ENCODE measurements at places on chromosomes 5 and 9. TPM values are rescaled to one million over a fixed set of nuclear protein-coding genes. Genes with fewer than 3 reads are reported as not detected.

- DNase-seq: no peak
Measured at GRCh38 chr5:141484310-141484640, 555 bp upstream of the PCDHGC4 start.

Gene ADAMTS6
- 117 TPM for total RNA-seq

Gene SDHA
- total RNA-seq: 219 TPM

DNA sequence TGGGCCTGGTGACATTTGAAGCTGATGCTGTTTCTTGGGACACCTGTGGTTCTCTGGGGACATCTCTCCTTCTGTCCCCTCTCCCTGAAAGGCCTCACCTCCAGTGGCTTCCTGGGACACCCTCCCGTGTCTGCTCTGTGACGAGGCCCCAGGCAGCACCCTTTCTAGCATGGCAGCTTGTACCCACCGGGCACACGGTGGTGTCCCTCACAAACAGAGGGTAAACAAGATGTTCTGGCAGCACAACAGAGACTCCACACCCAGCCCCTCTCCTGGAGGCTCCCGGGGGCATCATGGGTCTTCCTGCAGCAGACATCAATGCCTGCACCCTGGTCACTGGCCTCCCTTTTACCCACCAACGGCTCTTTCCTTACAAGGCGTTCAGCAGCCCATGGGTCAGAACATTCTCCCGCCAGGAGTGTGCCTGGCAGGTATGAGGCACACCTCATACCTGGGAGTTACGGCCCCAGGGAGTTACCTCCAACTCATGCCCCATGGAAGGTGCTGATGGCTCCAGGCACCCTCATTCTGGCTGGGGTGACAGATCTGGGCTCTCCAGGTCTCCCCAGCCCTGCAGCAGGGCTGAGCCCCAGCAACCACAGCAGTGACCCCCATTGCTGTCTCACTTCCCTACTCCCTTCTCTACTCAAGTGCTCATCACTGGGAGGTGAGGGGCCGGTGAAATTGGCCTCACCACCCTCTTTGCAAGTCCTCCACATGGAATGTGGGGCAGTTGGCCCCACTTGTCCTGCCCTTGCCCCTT lies 51.1 kb downstream of the BARX1 start:
- DNase-seq: no peak

GRCh38 chr9:131516930-131517329 lies 14.1 kb downstream of the UCK1 start:
- no peak for DNase-seq

DNA sequence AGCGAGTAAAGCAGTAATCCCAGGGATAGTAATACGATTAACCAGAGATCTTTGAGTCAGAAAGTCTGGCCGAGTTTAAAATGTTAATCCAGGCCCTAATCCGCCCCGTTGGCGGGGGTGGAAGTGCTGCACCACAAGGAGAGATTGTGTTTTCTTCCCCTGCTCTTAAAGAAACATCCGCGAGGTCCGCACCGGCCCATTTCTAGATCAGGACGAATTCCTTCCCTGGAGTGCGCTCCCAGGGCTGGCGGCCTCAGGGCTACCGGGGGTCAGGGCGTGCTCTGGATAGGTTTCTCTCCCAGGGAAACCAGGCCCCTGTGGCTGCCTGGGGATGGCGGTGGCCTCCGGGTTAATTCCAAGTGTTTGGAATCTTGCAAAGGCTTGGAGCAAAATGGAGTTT lies 9.3 kb upstream of the NEUROG1 start:
- no peak for DNase-seq

Measured in pulmonary artery endothelial cell (primary cell).